ENCODE measurements at places on chromosomes 11 and 22. TPM values are rescaled to one million over a fixed set of nuclear protein-coding genes. Genes with fewer than 3 reads are reported as not detected.

- H3K4me1 ChIP-seq: peaks cover 27% of the 10 kb centered on the region
- H3K27ac ChIP-seq: peak overlapping the region; percentile 7
- H3K27me3 ChIP-seq: no peaks in the 10 kb centered on the region
- H3K36me3 ChIP-seq: peaks cover 5% of the 10 kb centered on the region
These were observed 52.0 kb upstream of the TSPAN18 start for GRCh38 chr11:44674809-44675208.

DNA sequence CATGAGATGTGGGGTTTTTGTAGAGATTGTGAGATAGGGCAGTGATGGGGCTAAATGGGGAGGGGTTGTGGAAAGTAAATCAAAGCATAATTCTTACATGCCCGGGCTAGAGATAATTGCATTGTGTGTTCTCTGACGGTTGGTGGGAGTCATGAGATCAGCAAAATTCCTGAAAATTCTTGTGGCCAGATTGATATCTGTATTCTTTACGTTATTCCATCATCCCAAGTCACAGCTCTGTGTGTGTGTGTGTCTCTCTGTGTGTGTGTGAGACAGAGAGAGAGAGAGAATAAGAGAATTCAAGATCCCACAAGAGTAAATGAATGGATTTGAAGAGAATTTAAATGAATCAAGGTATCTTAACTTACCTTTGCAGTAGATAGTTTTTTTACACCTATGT, 138.6 kb upstream of the ARHGAP20 start:
- peaks cover 2% of the 10 kb centered on the region for H3K27me3 ChIP-seq
- no peak overlapping the region for H3K27ac ChIP-seq
- no peaks in the 10 kb centered on the region for H3K4me1 ChIP-seq
- DNase-seq: no peak
- H3K4me3 ChIP-seq: no peak overlapping the region

- H3K27ac ChIP-seq: no peak overlapping the region
- H3K4me3 ChIP-seq: no peak overlapping the region
- no peaks in the 10 kb centered on the region for H3K36me3 ChIP-seq
- no peak for DNase-seq
- H3K4me1 ChIP-seq: peaks cover 4% of the 10 kb centered on the region
These were observed 378.3 kb downstream of the BRD1 start for GRCh38 chr22:49449377-49449776.

GRCh38 chr11:94574193-94574961, 7.2 kb downstream of the PIWIL4 start:
- no peaks in the 10 kb centered on the region for H3K27me3 ChIP-seq
- H3K27ac ChIP-seq: no peak overlapping the region
- H3K4me3 ChIP-seq: no peak overlapping the region
- peaks cover 8% of the 10 kb centered on the region for H3K4me1 ChIP-seq
- H3K36me3 ChIP-seq: no peaks in the 10 kb centered on the region

DNA sequence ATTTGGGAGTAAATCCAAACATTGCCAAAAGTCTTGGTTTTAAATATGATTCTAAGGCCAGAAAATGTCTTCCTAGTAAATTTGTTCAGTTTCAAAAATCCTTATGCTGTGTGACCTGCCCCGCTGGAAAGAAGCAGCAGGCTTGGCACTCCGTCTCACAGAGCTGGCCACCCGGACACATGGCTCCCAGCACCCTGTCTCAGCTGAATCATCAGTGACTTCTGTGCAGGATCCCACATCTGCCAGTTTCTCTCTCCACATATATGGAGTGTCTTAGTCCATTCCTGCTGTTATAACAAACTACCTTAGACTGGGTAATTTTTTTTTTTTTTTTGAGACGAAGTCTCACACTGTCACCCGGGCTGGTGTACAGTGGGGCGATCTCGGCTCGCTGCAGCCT, 356.7 kb downstream of the TBC1D22A start:
- H3K27me3 ChIP-seq: peaks cover 10% of the 10 kb centered on the region
- peaks cover 7% of the 10 kb centered on the region for H3K36me3 ChIP-seq
- no peak overlapping the region for H3K27ac ChIP-seq
- no peak overlapping the region for H3K4me3 ChIP-seq
- no peak for DNase-seq

DNA sequence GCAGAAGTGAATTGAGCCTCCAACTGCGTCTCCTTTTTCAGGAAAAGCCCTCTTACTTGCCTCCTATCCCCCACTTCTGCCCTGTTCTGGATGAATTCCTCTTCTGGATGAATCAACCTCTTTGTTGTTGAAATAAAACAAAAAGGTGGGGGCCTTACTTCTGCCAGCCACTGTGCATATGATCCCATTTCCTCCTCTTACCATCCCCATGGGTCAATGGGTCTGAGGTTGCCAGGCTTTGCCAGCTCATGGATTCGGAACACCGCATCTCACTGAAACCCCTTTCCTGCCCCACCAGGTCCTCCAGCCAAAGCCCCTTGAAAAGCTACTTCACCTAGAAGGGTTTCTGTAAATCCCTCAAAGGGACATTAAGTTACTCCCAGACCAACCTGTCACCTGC, 3.7 kb upstream of the CHST1 start:
- peaks cover 37% of the 10 kb centered on the region for H3K4me1 ChIP-seq
- H3K27me3 ChIP-seq: peaks cover 8% of the 10 kb centered on the region
- no peak for DNase-seq
- no peak overlapping the region for H3K27ac ChIP-seq

DNA sequence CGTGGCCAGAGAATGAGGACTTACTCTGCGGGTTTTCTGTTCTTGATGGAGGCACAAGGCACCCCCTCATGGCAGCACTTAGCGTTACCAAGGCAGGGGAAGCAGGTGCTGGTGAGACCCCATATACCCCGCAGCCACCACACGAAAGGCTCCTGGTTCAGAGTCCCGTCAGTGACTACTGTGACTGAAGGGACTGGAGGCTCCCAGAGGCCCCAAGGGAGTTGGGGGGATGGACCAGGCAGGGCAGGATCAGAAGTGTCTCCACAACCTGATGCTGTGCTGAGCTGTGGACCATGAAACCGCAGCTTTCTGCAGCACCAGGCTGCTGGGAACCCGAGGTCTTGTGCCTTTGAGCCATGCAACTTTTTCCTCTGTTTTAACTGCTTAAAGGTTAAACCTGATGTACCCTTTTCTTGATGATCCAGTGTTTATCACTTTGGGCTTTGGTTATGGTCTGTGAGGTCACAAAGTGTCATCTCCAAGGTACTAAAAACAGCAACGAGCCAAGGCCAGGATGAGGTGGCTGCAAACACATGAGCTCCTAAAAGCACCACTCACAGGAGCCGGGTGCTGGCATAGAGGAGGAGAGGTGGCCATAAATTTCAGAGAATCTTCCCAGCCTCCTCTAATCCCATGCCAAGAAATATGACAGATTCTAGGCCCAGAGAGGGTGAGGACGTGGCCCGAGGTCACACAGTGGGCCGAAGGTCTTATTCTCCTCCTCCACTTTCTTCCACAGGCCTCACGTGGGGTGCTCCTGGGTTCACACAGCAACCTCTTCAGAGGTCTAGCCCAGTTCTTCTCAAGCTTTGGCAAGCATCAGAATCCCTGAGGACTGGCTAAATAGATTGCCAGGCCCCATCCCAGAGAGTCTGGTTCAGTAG, 4.2 kb upstream of the LRRC32 start:
- H3K4me3 ChIP-seq: no peak overlapping the region
- H3K27ac ChIP-seq: no peak overlapping the region
- peaks cover 23% of the 10 kb centered on the region for H3K4me1 ChIP-seq
- no peak for DNase-seq
- peaks cover 20% of the 10 kb centered on the region for H3K27me3 ChIP-seq
- H3K36me3 ChIP-seq: no peaks in the 10 kb centered on the region

- peaks cover 17% of the 10 kb centered on the region for H3K4me1 ChIP-seq
- no peaks in the 10 kb centered on the region for H3K36me3 ChIP-seq
- no peak overlapping the region for H3K4me3 ChIP-seq
- no peak overlapping the region for H3K27ac ChIP-seq
- DNase-seq: no peak
These were observed 2.4 kb downstream of the SCN2B start for GRCh38 chr11:118174006-118174567.

GRCh38 chr22:19666673-19667593, 47.4 kb upstream of the SEPTIN5 start:
- DNase-seq: no peak
- H3K4me3 ChIP-seq: no peak overlapping the region
- peaks cover 8% of the 10 kb centered on the region for H3K4me1 ChIP-seq
- peaks cover 10% of the 10 kb centered on the region for H3K27me3 ChIP-seq
- peaks cover 1% of the 10 kb centered on the region for H3K36me3 ChIP-seq
- H3K27ac ChIP-seq: no peak overlapping the region

GRCh38 chr11:16155448-16155847, 200.9 kb downstream of the SOX6 start:
- H3K4me1 ChIP-seq: no peaks in the 10 kb centered on the region
- H3K36me3 ChIP-seq: no peaks in the 10 kb centered on the region
- no peaks in the 10 kb centered on the region for H3K27me3 ChIP-seq
- no peak overlapping the region for H3K27ac ChIP-seq
- H3K4me3 ChIP-seq: no peak overlapping the region

DNA sequence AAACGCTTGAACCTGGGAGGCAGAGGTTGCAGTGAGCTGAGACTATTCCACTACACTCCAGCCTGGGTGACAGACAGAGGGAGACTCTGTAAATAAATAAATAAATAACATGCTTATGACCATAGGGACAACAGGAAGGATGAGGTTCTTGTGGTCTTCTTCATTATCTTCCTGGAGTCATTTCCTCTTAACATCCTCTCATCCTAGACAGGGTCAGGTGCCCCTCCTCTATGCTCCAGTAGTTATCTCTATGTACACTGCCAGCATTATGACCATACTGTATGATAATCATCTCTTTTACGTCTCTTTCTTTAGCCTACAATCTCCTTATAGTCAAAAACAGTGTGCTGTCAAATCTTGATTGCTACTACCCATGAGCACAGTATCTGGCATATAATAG, 17.7 kb downstream of the RAB30 start:
- peaks cover 5% of the 10 kb centered on the region for H3K36me3 ChIP-seq
- H3K27me3 ChIP-seq: peaks cover 5% of the 10 kb centered on the region
- no peak overlapping the region for H3K4me3 ChIP-seq
- DNase-seq: no peak
- H3K27ac ChIP-seq: no peak overlapping the region

DNA sequence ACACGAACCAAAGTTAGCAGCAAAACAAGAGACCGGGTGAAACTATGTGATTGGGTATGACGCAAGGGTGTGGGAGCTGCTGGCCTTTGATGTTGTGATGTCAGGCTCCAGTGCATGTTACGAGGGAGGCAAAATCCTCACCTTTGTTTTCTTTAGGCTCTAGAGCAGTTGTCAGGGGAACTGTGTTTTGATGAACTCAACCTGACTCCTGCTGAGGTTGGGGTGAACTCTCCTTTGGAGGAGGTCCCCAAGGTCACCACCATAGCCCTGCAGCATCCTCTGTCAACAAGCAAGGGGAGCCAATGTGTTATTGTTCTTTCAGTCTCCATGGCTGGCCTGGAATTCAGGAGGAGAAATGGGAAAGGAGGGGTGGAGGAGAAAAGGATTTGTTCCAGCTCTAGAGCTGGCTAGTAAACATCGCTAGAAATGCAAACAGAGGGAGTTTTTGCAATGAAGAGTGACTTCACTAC, 33.8 kb downstream of the RASSF10 start:
- no peaks in the 10 kb centered on the region for H3K36me3 ChIP-seq
- DNase-seq: no peak
- no peak overlapping the region for H3K4me3 ChIP-seq

GRCh38 chr22:46293577-46294260, 3.0 kb upstream of the GTSE1 start:
- peaks cover 9% of the 10 kb centered on the region for H3K4me1 ChIP-seq
- H3K27ac ChIP-seq: no peak overlapping the region
- H3K4me3 ChIP-seq: no peak overlapping the region

DNA sequence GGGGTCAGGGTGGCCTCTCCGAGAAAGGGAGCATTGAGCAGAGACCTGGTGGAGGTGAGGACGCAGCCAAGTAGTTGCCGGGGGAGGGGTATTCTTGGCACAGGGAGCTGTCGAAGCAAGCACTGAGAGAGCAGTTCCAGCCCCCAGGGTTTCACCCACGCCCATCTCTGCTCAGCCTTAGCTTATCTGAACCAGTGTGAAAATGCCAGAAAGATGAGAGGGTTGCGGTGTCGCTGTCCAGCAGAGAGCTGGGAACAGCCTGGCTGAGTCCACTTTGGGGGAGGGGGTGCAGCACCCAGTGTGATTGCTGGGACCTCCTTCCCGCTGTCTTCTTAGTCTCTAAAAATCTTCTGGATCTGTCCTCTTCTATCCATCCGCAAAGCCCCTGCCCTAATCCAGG, 123.3 kb upstream of the TBCEL start:
- H3K27ac ChIP-seq: no peak overlapping the region
- no peak for DNase-seq
- H3K27me3 ChIP-seq: peaks cover 10% of the 10 kb centered on the region
- H3K4me3 ChIP-seq: no peak overlapping the region
- peaks cover 6% of the 10 kb centered on the region for H3K4me1 ChIP-seq

DNA sequence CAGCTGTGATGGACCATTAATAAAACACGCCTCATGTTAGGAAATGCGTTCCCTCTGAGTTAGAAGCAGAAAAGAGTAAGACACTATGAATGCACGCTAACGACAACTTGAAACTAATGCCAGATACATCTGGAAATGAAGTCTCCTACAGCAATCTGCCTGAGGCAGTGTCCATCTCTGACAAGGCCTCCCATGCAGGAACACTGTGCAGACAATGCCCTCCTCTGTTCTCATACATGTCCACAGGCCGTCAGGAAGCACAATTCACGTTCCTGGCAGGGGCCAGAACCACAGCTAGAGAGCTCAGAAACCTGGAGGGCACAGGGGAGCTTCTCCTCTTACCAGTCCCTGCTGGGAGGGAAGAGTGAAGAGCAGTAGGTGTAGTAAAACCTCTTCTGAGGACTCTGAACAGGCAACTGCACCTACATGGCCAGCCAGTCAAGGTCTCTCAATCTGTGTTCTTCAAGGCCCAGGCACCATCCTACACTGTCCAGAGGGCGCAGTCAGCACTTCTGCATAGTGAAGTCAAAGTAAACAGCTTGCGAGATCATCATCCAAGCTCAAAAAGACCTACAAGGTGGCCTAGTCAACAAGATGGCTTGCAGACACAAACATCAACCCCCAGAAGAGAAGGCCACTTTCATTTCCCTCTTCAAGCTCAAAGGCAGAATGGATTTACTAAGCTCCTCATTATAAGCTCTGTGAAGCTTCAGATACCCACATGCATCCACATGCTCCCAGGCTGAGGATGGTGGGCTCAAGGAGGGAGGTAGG, 41.5 kb upstream of the CYP2D6 start:
- DNase-seq: no peak
- H3K27ac ChIP-seq: no peak overlapping the region
- H3K4me1 ChIP-seq: no peaks in the 10 kb centered on the region
- H3K36me3 ChIP-seq: no peaks in the 10 kb centered on the region
- no peaks in the 10 kb centered on the region for H3K27me3 ChIP-seq
- H3K4me3 ChIP-seq: no peak overlapping the region

- H3K27me3 ChIP-seq: peaks cover 2% of the 10 kb centered on the region
- peak overlapping the region; percentile 39 for H3K4me3 ChIP-seq
- peaks cover 47% of the 10 kb centered on the region for H3K36me3 ChIP-seq
- DNase-seq: no peak
These were observed 3.9 kb downstream of the VWA5A start for GRCh38 chr11:124119103-124119502.

NAALAD2 gene
- 30.9 TPM for total RNA-seq

HTR3B gene
- total RNA-seq: not detected

SLC37A2 gene
- total RNA-seq: 0.49 TPM

TLCD5 gene
- total RNA-seq: 15.2 TPM

MYEOV gene
- not detected for total RNA-seq

ADORA2A gene
- 18.5 TPM for total RNA-seq

FLRT1 gene
- not detected for total RNA-seq

KRTAP5-11 gene
- not detected for total RNA-seq

TSKU gene
- total RNA-seq: 29.9 TPM

Measured in endothelial cell (in vitro differentiated cells).